SIG-M5 (cell line): ENCODE measurements at places on chromosomes 12 and 14.

GRCh38 chr12:49889361-49890095, 14.2 kb downstream of the FAIM2 start:
- no peak for DNase-seq

GRCh38 chr12:71397433-71397954, 42.1 kb upstream of the LGR5 start:
- no peak for DNase-seq

- DNase-seq = no peak
These were observed 6.0 kb upstream of the MYF6 start for GRCh38 chr12:80701388-80701787.

GRCh38 chr12:2514038-2514340, 280.8 kb upstream of the FKBP4 start:
- DNase-seq = no peak

DNA sequence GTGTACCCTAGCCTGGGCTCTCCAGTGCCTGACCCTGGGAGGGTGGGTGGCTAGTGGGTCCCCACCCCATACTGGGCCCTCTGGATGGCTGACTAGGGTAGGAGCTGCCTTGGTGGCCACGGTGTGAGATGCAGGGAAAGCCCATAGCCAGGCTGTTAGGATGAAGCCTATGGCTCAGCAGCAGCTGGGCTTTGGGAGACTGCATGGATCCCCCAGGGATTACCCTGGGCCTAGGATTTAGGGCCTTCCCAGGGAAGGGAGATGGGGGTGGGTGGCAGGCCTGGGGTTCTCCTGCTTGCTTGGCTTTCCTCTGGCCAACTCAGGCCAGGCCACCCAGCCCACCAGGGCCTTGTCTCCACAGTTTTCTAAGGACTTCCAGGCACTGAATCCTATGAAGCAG, 6.3 kb downstream of the GSTZ1 start:
- no peak for DNase-seq

GRCh38 chr12:93167841-93168492, 209.8 kb upstream of the NUDT4 start:
- DNase-seq = no peak

- DNase-seq = no peak
These were observed 155.1 kb downstream of the CCDC59 start for GRCh38 chr12:82203086-82203485.

DNA sequence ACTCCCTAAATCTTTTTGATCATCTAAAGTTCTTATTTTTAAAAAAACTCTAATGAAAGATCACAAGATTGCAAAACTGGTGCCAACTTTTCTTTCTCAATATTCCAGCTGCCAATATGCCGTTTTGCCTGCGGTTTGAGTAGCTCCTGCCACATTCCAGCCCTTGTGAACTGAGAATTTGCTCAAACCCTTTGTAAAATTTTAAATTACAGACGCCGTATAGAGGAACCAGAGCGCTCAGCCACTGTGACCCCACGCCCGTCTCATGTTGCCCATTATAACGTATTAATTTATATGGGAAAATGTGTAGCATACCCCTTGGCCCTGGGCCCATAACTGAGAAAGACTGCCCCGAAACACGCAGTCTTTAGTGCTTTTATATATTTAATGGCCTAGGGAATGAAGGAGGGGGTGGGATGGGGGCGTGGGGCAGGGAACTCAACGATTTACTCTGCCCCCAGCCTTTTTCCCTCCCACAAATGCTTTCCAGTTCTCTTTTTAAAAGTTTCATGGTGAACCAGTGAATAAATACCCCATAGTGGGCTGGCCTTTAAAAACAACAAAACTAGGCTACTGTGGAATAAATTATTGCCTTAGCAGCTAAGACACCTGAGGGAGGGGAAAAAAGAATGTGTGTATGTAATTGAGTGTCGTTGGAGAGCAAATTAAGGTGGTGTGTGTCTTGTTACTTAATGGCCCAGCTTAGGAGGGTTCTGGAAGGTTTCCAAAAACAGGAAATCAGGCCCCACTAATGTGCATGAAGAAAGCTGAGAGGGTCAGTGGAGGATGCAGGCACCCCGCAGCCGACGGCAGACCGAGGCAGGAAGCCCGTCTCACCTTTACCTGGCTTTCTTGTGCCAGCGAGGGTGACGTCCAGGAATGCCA, 45.7 kb upstream of the RFLNA start:
- no peak for DNase-seq

GRCh38 chr12:28413460-28414109, 223.3 kb downstream of the CCDC91 start:
- no peak for DNase-seq

DNA sequence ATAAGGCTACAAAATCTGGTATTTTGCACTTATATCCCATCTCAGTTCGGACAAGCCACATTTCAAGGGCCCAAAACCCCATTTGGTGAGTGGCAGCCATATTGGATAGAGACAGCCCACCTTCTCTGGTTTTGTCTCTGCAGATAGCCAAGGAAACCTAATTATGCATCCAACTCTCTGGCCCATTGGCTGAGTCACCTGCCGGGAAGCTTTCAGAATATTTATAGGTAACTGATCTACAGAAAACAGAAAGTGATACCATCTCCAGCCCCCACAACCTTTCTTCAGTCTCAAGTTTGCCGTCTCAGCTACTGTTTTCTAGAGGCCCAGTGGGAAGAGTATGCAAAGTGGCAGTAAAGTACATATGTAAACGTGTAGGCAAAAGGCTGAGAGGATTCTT, 33.7 kb upstream of the PPP1CC start:
- DNase-seq = no peak

DNA sequence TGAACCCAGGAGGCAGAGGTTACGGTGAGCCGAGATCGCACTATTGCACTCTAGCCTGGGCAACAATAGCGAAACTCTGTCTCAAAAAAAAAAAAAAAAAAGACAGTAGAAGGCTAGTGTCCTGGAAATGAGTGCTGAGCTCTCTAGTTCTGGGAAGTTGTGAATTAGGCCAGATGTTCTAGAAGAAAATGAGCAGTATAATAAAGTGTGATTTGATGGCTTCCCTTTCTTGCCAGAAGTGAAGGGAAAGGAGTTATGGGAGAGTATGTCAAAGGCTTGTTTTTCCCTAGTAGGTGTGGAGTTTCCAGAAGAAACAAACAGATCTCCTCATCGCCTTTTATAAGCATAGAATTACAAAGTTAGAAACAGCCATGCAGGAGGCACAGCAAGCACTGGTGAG, 20.5 kb downstream of the RNF212B start:
- DNase-seq = no peak

DNA sequence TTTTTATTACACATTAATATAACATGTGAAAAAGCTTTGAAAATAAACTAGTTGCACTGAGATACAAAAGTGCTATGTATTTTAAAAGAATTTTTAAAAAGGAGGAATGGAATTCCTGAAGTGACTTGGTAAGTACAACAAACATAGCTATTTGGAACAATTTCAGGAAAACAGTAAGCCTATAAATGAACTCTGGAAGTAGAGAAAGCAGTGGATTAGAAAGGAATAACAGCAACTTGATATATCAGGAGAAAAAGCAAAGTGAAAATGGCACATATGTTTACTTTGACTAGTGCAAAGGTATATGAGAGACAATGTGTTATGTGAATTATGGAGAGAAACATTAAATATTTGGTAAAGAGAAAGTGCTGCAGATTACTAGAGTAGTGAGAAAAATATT, 811.7 kb downstream of the C12orf50 start:
- DNase-seq = no peak
